ENCODE measurements at places on chromosomes 12 and 14.
A peak's percentile ranks its signal among the peaks of the same experiment; 100 is the strongest.

DNA sequence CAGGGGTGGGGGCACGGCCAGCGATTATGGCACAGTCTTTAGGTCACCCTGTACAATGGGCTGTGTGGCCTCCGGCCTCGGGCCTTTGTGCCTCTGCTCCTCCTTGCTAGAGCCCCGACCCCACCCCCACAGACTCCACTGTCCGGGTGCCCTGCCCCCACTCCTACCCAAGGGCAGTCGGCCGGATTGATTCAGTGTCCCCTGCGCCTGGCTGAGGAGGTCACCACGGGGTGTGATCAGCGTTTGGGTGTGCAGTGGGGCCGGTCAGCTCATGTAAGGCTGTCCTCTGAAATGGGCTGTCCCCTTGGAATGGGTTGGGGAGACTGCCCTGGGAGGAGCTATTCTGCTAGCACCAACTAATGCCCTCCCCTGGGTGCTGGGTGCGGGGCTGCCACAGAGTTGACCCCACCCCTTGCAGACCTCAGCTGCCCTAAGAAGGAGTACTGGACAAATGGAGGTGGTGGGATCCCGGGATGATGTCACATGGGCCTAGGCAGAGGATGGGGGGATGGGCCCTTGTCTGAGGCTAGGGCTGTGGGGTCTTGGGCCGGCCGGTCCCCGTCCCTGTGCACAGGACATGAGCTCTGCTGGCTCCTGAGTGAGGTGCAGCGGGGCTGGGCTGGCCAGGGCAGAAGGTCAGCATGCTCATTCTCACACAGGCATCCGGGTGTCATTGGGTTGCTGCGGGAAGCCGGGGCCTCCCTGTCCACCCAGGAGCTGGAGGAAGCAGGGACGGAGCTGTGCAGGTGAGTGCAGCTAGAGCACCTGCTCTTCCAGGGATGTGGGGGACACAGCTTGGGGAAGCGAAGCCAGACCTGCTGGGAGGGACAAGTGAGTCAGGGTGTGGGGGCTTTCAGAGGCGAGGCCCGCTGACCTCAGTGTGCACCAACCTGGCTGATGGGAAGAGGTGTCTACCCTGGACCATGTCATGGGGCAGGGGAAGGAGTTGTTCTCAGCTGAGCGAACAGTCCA, 23.4 kb downstream of the ASPG start:
- DNase-seq: no peak

- DNase-seq: peak; percentile 69
Measured at GRCh38 chr12:52495389-52495788, 2.3 kb upstream of the KRT6A start.

DNA sequence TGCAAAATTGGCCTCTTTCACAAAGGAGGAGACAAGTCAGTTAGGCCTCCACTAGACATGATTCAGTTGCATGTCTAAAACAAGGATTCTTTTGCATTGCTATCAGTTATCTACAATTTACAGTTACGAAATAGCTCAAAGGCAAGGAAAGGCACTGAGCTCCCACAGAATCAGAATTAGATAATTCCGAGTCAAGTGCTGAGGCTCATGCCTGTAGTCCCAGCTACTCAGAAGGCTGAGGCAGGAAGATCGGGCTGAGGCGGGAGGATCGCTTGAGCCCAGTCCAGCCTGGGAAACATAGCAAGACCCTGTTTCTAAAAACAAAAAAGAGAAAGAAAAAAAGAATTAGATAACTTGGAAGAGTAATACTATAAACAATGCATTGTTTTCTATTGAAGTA, 12.3 kb upstream of the RTRAF start:
- DNase-seq: no peak

- no peak for DNase-seq
Measured at GRCh38 chr14:61889914-61890351, 127.7 kb downstream of the SNAPC1 start.

DNA sequence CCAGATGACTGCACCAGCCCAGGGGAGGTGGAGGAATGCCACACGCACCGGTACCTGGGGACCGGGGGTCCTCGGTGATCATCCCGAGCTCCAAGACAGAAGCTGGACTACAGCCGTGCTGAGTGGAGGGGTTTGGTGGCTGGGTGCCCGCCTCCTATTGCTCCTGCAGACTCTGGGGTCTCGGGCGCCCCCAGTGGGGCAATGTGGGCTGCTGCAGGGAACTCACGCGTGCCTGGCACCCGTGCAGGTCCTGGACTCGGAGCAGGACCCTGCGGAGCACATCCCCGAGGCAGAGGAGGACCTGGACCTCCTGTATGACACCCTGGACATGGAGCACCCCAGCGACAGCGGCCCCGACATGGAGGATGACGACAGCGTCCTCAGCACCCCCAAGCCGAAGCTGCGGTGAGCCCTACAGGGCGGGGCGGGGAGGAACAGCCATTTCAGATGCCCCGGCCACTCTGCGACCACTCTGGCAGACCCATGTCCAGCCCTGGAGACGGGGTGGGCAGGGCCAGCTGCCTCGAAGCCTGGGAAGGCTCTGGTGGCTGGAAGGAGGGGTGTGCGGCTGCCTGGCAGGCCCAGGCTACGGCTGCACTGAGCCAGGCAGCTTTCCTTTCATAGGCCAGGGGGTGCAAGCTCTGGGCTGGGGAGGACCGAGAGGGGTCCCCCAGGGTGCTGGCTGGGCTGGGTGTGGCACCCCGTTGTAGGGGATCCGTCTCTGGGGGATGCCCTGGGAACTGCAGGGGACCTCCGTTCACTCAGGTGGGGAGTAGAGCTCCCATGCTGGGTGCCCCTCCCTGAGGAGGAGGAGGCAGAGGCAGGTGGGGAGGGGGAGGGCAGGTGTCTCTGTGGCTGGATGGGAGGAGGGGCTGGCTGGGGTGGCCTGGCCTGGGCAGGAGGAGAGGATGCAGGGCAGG, 21.6 kb upstream of the TEX22 start:
- no peak for DNase-seq

GRCh38 chr14:62689733-62690132, 355.5 kb downstream of the KCNH5 start:
- no peak for DNase-seq

DNA sequence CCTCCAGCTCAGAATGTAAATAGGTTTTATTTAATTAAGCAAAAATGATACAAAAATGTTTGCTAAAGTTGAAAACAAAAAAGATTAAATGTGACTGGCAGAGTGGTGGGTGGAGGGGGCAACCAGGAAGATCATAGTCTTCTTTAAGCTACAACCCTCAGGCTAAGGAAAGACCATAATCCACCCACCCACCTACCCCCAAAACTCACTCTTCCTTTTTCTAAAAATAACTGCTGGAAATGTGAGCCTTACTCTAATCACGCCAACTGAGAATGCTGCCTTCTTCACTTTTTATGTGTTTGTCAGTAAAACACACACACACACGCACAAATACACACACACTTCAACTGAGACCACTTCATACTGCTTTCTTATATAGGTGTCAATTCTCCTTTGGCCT, 230.0 kb upstream of the EGLN3 start:
- DNase-seq: no peak

DNA sequence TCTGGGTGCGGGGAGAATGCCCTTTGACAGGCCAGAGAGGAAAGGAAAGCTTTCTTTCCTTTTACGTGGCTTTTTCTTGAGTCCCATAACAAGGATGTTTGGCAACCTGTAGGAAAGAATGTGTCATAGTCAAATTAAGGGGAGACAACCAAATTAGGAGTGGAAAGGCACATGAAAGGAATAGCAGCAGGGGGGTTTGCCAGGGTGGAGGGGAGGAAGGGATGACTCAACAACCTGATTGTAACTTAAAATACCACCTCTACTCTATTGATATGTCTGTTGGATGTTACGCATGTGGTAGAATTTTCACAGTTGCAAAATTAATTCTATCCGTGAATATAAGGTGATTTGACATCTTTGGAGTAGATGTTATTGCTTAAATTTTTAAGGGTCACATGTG, 28.5 kb upstream of the MYBPC1 start:
- DNase-seq: no peak

- DNase-seq: no peak
Measured at GRCh38 chr12:16012117-16012516, 101.0 kb downstream of the DERA start.

DNA sequence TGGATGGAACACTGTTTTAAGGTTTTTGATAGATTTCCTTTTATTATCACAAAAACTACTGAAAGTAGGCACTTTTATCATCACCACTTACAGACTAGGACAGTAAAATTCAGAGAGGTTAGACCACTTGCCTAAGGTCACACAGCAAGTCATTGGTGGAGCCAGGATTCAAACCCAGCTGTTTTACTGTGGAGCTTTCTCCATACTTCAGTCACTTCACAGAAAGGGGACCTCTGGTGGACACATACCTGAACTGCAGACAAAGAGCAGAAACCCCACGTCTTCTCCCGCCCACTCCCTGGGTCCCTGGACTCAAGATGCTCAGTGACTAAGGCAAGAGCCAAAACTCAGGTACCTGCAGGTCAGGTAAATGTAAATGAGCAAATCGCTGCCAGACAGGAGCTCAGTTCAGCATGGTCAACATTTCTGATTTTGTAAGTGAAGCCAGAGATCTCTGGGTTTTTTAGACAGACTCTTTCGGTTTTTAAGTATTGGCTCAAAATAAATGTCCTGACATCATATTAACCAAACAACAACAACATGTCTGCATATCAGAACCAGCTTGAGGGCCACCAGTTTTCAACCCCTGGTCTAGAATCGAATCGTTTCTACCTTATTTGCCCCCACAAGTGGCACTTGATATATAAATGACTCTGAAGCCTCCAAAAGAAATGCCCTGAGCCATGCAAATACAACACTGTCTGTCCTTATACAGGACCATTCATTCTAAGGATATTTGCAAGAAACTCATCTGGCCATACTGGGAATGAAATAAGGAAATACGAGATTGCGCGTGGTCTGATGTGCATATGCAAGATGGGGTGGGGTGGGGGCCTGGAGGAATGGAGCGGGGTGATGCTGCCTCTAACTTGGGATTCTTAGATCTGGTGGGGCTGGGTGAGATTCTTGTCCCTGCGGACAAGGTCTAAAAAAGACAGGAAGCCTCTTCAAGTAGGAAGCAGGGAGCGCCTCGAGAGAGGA, 110.9 kb downstream of the KSR2 start:
- DNase-seq: peak; percentile 9

DNA sequence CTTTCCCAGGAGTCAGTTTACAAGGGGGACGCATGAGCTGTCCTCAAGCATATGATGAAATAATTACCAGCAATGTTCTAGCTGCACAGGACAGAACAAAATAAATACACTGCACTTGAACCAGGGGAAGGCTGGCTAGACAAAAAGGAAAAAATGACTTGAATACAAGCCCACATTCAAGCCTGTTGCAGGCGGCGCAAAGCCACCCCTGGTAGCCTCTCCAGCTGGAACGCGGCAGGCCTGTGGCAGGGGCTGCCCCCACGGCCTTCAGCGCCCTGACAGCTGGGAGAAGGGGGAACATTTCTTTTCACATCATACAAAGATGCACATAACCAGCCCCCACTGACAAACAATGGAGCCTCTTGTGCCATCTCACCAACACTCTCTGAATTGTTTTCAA, 57.1 kb downstream of the TRAFD1 start:
- DNase-seq: no peak

- DNase-seq: no peak
Measured at GRCh38 chr12:48285751-48286650, 64.7 kb downstream of the ZNF641 start.

DNA sequence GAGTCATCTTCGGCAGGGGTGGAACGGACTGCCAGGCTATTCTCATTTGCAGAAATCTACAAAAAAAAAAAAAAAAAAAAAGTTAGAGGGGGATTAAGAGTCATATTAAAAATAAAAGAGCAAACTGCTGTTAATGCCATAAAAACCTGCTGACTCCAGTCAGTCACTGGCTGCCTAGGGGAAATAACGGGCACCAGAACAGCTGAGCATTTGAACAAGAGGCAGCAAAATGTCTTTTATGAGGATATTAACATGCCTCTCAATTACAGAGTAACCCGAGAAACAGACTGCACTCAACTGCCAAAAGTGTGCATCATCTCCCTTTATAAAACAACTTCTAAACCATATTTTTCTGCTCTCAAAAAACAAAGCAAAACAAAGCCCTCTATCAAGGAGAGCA, 28.7 kb upstream of the CERS5 start:
- DNase-seq: no peak
